Stomach (tissue), 19 donors: ENCODE measurements at places on chromosomes 5 and 9.

DNA sequence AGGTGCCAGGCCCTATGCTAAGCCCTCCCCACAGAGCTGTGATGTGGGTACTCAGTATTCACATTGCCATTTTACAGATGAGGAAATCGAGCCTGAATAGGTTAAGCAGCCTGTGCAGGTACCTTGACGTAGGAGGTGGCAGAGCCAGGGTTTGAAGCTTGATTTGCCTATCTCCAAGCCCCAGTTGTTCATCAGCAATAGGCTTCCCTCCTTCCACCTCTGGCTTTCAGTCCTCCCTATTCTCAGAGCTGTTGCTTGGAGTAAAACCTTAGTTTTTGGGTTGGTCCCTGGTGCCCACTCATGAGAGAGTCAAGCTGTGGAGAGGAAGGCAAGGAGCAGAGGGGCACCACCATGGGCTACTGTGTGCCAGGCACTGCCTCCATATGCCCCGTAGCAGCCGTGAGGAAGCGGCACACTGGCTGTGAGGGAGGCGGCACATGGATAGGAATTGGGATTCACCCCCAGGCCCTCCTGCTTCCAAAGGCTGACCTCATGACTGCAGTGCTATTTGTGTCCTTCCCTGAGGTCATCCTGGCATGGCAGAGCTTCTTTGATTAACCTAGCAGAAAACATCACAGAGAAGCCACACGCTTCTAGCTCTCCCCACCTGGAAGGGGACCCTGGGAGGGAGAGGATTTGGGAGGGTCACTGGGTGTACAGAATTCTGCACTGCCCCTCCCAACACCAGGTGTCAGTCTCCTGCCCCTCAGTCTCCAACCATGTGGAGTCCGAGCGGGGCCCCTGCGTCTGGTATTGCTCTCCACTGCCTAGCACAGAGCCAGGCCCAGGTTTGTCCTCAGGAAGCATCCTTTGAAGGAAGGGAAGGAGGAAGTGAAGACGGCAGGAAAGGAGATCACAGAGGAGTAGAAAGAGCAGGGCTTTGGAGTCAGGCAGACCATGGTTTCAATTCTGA is 109.8 kb downstream of the RGS3 start:
- DNase-seq = no peak

GRCh38 chr5:102080288-102080687 is 215.8 kb downstream of the SLCO4C1 start:
- DNase-seq = no peak

DNA sequence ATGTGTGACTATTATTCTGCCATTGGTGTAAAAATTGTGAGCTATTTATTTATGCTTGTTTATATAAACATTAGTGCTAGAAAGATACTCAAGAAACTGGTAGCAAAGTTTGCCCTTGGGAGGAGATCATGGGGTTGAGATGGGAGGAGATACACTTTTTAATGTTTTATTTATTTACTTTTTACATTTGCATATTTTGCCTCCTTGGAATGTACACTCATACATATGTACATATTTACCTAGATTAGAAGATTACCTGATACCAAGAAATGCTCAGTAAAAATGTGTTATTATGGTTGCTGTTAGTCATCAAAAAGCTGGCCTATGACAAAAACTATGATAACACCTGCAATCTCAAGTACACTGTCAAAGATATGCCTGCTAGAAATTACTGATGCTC is 195.2 kb downstream of the KCTD16 start:
- no peak for DNase-seq

GRCh38 chr5:82164977-82165713 is 113.0 kb downstream of the RPS23 start:
- peak; percentile 64 for DNase-seq

- DNase-seq = no peak
Observed at GRCh38 chr9:94911986-94912635, 185.6 kb downstream of the AOPEP start.

DNA sequence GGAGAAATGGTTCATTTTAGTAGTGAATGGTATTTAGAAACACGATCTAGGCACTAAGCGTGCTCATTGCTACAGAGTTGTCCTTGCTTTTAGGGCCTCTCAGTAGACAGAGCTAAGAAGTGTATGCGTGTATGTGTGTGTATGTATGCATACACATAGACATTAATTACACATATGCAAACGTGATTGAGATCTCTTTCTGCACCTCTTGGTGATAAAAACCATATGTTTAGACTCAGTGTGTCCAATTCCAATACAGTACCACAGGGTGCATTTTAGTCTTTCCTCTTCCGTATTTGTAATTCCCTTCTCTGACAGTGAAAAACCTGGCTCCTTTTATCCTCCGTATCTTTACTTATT is 13.1 kb downstream of the TRIO start:
- no peak for DNase-seq
